DMS79 treated with DMSO at 0.1 percent for 48 hours (cell line): ENCODE measurements at places on chromosomes 4 and X.

- DNase-seq = no peak
Measured at GRCh38 chrX:91434351-91435168, at the start of gene PABPC5. Gene PABPC5 (plus strand): TSS chrX:91434839. CDS start chrX:91435578, 739 bp downstream.

DNA sequence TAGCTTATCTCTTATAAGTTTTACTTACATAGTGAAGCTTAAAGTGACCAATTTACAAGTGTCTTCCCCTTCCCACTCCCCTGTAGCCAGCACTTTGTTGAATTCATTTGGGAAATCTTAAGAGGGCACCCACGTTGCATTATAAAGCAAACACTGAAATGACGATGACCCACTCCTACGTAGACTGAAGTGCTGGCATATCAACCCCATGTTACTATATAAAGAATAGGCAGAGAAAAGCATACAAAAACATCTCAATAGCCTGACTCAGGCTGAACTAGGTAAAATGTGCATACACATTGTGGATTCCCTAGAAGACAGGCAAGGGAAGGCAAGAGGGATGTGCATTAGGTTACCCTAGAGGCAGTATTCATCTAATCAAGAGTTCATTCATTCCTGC, 313.4 kb downstream of the TENM3 start:
- DNase-seq = peak; percentile 63

DNA sequence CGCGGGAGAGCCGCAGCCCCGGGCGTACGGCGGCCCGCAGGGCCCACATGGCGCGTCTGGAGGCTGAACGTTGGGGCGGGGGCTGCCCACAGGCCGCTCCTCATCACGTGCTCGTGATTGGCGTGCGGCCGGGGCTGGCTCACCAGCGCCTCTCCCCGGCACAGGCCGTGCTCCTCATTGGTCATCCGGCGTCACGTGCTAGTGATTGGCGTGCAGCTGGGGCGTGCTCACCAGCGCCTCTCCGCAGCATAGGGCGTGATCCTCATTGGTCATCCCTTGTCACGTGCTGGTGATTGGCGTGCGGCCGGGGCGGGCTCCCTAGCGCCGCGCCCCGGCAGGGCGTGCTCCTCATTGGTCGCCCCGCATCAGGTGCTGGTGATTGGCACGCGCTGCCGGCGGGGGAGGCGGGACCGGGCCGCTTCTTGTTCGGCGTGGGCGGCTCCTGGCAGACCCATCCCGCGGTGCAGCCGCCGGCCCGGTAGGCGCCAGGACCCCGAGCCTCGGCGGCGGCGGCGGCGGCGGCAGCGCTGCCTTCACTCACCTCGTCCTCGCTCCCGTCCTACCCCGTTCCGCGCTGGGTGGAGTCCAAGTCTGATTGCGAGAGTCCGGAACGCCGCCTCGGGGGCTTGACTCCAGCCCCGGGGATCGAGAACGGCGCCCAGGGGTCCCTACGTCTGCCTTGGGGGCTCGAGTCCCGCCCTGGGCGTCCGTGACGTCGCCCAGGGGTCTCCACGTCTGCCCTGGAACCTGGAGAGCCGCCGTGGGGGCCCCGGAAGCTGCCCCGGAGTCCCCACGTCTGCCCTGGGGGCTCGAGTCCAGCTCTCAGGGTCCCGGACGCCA, at the start of gene GTPBP6:
GTPBP6 (minus strand) TSS at position 58 of the 840 bp plus-strand sequence; CDS start at position 49, 9 bp downstream.
- no peak for DNase-seq

- DNase-seq = no peak
Measured at GRCh38 chr4:156931267-156931666, 40.3 kb downstream of the PDGFC start.

DNA sequence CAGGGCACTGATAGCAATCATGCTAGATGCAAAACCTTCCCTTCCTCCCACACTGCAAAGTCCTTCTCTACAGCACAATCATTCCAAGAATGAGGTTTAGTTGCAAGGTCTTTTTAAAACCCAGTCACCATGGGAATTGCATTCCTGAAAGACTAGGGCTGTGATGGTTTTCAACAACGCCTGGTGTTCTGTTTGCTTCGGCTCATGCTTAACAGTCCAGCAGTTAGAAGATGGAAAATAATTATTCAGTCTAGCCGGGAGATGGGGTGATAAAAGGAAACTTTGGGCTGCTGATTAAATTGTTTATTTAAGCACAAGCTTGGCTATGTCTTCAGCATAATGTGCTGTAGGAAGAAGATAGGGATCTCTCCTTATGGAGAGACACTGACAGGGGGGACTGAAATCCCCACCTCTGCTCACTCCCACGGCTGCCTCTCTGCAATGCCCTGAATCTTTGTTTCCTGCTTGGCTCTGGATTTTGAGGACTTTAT, 211.4 kb downstream of the MID1IP1 start:
- no peak for DNase-seq

DNA sequence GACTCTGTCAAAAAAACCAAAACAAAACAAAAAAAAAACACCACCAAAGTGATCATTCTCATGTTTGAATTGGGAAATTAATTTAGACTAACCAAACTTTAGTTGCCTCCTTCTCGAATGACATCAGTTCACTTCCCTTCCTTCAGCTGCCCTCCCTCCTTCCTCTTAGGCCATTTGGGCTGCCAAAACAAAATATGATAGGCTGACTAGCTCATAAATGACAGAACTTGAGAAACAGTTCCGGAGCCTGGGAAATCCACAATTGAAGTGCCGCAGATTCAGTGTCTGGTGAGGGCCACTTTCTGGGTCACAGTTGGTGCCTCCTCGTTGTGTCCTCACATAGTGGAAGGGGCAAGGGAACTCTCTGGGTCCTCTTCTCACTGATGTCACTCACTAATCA, 16.1 kb upstream of the WAS start:
- no peak for DNase-seq

- DNase-seq = no peak
Measured at GRCh38 chr4:54197926-54198325, 31.2 kb upstream of the PDGFRA start.

DNA sequence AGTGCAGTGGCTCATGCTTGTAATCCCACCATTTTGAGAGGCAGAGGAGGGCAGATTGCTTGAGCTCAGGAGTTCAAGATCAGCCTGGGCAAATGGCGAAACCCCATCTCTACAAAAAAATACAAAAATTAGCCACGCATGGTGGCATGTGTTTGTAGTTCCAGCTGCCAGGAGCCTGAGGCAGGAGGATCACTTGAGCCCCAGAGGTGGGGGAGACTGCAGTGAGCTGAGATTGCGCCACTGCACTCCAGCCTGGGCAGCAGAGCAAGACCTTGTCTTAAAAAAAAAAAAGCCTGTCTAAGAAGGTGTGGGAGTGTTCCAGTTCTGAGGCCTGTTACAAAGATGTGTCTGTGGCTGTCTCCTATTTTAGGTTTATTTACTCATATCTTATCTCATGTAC, 38.0 kb downstream of the PI4K2B start:
- DNase-seq = no peak

GRCh38 chr4:17966312-17966711, 55.2 kb downstream of the LCORL start:
- no peak for DNase-seq

GRCh38 chr4:158229768-158230167, 19.5 kb downstream of the TMEM144 start:
- DNase-seq = no peak

DNA sequence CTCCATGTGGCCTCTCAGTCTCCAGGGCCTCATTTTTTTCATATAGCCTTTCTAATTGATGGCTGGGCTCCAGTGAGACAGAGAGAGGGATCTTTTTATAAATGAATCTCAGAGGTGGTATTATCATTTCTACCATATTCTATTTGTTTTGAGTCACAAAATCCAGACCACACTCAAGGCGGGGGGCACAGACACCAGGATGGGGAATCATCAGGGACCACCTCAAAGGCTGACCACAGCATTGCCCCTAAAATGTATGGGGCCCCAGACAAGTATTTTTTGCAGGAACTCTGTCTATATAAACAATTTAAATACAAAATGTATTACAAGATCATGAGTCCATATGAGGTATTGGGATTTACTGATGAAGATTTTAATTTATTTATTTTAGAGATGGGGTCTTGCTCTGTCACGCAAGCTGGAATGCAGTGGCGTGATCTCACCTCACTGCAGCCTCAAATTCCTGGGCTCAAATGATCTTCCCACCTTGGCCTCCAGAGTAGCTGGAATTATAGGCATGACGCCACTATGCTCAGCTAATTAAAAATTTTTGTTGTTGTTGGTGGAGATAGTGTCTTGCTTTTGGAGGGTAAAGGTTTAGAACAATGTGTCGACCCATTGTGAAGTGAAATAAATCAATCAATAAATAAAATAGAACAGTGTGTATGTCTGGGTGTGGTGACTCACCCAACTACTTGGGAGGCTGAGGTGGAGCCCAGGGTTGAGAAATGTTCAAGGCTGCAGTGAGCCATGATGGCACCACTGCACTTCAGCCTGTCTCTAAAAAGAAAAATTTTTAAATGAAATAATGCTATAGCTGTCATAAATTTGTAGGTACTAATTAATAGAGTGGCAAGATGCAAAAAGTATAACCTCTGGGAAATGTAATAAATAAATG, 29.4 kb downstream of the WDR13 start:
- no peak for DNase-seq

DNA sequence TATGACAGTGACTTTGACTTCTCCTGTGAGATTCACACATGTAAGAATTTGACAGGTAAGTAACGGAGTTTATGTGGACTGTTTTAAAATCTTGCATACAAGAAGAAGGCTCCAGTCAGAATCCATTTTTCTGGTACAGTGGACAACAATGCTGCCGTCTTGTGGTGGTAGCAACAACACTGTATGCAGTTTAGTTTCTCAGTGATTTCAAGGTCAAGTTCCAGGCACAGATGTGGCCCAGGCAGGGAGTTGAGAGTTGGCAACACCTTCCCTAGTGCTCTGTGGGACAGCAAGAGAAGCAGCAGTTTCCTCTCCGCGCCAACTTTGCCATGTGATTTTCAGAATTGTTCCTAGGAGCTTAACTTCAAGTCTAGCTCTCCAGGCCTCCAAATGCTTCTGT, 56.0 kb upstream of the STPG2 start:
- DNase-seq = no peak

GRCh38 chrX:13716455-13716854, 18.0 kb downstream of the TRAPPC2 start:
- DNase-seq = no peak

GRCh38 chrX:40010550-40011321, 87.0 kb downstream of the BCOR start:
- no peak for DNase-seq

DNA sequence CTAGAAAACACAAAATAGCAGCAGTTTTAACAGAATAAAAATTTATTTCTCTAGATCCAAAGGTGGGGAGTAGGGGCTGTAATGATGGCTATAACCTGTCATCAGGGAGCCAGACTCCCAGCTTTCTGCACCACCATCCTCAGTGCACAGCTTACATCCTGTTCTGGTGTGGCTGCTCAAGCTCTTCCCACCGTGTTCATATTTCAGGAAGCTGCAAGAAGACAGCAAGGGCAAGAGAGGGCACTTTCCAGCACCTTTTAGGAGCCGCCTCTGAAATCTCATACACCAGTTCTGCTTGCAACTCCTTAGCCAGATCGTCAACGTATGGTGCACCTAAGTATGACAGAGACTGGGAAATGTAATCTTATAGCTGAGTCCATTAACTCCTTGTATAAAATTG, 253.7 kb downstream of the CENPC start:
- DNase-seq = no peak

- no peak for DNase-seq
Measured at GRCh38 chr4:152626790-152627189, 53.0 kb downstream of the TMEM154 start.

DNA sequence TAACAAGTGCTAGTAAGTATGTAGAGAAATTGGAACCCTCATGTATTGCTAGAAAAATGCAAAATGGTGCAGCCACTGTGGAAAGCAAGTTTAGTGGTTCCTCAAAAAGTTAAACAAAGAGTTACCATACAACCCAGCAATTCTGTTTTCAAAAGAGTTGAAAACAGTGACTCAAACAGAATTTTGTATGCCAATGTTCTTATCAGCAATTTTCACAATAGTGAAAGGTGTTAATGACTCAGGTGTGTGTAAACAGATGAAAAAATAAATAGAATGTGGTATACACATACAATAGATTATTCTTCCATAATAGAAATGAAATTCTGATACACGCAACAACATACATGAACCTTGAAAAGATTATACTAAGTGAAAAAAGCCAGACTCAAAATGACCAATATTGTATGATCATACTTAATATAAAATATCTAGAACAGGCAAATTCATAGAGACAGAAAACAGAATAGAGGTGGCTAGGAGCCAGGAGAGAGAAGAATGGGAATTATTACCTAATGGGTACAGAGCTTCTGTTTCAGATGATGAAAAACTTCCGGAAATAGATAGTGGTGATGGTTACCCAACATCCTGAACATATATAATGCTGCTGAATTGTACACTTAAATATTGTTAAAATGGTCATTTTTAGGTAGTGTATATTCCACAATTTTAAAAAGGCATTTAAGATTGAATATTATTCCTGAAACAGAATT, 51.6 kb downstream of the WDFY3 start:
- no peak for DNase-seq

DNA sequence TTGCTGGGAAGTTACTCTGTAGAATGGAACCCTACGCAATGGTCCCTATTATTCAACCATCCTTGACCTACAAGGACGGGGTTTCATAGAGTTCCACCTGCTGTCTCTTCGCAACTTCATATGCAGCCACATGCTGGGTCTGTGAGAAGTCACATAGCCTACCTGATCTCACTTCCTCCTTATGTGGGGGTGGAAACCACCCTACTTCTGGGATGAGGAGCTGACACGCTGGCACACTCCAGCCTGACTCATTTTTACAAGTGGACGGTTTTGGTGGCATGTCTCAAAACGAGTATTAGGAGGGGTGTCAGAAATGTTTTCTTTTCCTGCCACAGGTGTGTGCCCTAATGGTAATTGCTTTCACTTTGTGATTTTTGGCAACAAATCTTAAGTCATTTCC, 36.8 kb upstream of the ARSD start:
- DNase-seq = no peak

- DNase-seq = no peak
Measured at GRCh38 chrX:69906447-69906846, 143.3 kb downstream of the AWAT2 start.

DNA sequence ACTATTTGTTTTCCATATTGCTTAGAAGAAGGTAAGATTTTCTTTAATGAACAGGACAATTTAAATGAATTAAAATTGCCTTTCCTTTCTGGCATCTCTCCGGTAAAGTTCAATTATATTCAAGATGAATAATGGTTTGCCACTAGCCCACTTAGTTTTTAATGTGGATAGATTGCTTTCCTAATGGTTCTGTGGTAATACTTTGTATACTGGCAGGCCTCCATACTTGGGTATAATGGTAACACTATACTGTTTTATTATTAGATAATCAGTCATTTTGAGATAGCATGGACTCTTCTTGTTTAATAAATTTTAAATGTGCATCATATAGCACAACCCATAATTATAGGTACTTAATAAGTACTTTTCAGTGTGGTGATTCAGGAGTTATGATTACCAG, 89.5 kb downstream of the ELOVL6 start:
- peak; percentile 47 for DNase-seq

DNA sequence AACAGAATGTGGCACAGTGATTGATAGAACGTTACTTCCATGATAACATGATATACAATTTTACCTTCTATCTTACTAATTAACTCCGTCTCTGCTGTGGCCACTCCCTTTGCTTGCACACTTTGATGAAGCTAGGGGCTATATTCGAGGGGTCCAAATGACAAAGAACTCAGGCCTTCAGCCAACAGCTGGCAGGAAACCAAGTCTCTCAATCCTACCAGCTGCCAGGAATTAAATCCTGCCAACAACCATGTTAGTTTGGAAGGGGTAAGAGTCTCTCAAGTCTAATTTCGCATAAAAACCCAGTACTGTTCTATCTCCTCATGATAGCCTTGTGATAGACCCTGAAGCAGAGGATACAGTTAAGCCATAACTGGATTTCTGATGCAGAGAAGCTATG, 1122.9 kb upstream of the PCDH10 start:
- DNase-seq = no peak
